ENCODE measurements at places on chromosomes 5 and 9.
A peak's percentile ranks its signal among the peaks of the same experiment; 100 is the strongest.

GRCh38 chr9:136346157-136346481 is 17.4 kb downstream of the DNLZ start:
- no peak for DNase-seq

DNA sequence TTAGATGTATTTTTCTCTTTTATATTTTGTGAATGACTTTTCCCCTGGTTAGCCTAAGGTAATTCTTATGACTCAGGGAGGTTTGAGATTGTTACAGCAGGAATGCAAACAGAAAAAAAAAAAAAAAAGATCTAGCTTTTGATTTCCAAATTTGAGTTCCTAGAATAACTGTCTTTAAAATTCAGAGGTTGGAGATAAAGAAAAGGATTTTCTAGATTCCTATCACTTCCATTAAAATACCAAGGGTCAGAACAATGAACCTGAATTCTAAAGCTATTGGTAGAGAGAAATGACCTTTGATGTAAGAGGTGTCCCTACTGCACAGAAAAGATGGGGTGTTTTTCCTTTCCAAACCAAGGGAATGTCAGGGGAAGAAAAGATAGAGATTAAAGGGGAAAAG is 262.5 kb downstream of the DOCK8 start:
- DNase-seq = no peak

DNA sequence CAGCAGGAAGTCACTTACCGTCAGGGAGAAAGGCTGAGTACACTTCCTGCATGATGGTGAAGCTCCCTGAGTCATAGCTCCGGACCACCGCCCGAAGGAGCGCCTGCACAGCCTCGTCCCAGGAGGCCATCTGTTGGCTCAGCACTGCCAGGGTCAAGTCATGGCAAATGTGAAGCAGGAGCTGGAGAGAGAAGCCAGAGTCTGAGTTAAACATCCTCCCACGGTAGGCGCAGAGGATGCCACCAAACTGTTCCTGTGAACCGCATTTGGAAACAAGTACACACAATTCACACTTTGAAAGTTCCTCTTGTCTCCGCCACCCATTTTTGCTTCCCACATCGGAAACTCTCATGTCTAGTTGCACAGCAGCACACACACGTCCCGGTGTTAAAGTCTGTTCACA is 33.9 kb downstream of the CNOT8 start:
- no peak for DNase-seq

GRCh38 chr9:12889402-12890106 is 114.7 kb downstream of the LURAP1L start:
- no peak for DNase-seq

DNA sequence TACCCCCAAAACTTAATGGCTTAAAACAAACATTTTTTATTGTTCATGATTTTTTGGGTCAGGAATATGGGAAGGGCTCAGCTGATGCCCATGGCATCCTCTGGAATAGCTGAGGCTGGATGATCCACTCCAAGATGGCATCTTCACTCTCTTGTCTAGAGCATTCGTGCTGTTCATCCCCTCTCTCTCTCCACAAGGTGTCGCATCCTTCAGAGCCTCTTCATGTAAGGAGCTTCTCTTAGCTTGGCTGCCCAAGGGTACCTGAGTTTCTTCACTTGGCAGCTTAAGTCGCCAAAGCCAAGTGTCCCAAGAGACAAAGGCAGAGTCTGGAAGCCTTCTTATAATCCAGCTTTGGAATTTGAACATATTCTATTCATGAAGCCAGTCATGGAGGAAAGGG is 294.7 kb downstream of the CHSY3 start:
- DNase-seq = peak; percentile 54

GRCh38 chr5:65171645-65172044 is 310.1 kb downstream of the ADAMTS6 start:
- DNase-seq = no peak

DNA sequence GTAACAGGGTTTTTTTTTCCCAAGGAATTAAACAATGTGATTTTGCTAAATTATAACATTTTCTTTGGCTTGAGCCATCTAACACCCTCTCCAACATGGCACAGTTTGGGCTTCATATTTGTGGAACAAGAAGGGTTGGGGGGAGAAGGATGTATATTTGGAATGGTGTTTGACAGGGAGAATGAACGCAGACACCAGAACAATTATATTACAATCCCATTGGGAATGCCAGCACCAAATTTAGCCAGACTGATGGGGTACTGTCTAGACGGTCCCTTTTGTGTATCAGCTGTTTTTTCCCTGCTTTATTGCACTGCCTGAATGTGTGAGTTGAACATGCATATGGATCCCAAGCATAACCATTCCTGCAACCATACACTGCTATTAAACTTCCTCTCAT is 130.9 kb upstream of the TMEM161B start:
- DNase-seq = no peak

- DNase-seq = peak; percentile 26
Observed at GRCh38 chr9:81871695-81872094, 56.5 kb upstream of the SPATA31D4 start.

DNA sequence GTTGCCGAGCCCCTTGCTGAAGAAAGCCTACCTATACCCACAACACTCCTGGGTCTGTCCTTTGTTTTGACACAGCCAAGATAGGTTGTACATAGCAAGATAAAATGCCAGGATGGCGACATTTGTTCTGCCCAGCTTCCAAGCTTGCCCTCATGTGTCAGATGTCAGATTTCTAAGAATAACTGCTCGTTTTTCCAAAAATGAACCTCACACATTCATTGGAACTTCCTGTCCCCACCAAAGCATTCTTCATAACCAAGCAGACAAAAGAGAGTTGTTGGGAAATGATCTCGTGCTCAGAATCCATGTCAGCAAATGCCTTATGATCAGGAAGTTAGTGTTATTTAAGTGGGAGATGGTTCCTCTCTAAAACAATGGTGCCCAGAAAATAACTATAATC is 210.1 kb downstream of the ZNF608 start:
- no peak for DNase-seq

DNA sequence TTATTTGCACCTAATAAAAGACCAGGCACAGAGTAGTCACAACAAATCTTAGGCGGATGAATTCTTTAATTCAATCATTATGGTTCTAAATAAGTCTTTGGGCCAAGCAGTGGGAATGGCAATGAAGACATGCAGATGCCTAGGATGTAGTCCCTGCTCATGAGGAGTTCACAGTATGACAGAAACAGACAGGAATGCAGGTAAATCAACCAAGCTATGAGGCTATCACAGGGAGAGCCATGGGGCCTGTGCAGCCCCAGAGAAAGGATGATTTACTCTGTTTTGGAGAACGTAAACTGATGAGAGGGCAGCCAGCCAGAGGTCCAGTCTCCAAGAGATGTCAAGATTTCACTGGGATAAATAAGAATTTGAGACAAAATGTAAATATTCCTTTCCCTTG is 129.4 kb downstream of the TRIM32 start:
- no peak for DNase-seq

DNA sequence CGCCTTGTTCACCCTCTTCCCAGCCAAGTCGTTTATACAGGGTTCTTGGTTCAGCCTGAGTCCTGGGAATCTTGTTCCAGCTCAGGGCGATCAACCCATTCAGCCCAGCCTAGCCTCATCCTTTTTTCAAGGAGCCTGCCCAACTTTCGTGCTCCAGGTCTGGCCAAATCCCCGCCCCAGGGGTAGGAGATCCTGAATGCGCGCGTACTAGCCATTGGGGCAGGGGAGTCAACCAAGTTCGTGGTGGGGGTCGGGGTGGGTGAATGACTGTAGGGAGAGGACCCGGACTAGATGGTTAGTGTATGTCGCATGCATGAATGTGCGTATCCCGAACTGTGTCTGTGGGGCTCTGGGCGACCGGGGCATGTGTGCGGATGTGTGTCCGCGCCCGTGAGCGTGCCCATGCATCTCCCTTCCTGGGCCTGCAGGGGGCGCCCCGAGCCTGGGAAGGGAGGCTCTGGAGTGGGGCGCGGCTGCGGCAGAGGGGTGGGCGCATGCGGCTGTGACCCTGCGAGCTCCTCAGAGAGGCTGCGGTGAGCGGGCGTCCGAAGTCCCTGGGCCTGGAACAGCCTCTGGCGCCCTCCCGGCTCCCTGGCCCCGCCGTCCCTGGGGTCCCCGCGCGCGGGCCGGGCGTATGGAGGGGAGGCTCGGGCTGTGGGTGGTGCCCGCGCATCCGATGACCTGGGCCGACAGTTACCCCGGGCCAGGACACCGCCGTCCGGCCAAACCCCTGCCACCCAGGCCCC is 8.7 kb downstream of the CCL21 start:
- DNase-seq = peak; percentile 83

GRCh38 chr5:9278921-9279603 is 266.8 kb downstream of the SEMA5A start:
- no peak for DNase-seq

DNA sequence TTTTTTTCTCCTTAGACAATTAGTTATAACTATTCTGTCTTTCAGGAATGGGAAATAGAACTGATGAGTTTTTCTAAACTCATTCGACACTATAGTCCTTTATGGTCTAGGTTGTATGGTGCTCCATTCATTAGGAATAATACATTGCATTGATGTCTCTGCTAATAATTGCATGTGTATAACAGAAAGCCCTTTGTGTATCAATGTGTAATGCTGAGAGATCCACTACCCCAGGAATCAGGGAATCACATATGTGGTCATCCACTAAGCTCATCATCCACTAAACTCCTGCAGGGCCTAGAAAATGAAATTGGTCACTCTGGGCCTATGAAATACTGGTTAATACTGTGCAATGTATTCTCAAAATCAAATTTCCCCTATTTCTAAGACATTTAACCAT is 242.0 kb upstream of the CDH18 start:
- no peak for DNase-seq

DNA sequence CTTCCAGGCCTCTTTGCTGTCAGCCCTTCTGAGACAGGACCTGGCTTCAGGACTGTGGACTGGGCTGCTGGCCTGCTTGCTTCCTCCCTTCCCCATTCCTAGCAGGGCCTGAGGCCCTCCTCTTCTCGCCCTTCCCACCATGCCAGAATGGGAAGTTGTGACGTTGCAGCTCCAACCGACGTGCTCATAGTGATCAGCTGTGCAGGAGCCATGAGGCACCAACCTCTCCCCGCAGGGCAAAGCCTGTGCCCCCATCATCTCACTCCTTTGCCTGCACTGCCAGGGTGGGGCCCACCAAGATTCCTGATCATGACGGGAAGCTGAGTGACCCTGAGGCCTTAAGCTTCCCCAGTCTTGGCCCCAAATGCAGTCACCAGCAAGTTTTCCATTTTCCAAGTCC is 45.1 kb upstream of the GARNL3 start:
- DNase-seq = no peak

Measured in A673 (cell line).